Pancreas (tissue), 10 donors: ENCODE measurements at places on chromosomes 4 and X.

DNA sequence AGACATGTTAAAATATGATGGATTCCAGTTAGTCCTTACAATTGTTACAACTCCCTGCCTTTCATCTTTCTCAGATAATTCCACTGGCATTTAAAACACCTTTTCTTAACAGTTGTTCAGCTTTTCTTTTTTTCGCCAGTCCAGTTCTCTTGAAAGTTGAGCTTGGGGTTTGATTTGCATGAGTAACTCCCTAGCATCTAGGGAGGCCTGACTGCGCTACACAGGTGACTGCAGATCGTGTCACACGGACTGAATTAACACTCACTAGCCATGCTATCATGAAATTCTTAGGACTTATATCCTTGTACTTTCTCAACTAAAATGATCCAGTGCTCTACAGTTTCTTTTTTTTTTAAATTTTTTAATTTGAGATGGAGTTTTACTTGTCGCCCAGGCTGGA, 69.8 kb downstream of the ARHGAP24 start:
- DNase-seq: no peak

DNA sequence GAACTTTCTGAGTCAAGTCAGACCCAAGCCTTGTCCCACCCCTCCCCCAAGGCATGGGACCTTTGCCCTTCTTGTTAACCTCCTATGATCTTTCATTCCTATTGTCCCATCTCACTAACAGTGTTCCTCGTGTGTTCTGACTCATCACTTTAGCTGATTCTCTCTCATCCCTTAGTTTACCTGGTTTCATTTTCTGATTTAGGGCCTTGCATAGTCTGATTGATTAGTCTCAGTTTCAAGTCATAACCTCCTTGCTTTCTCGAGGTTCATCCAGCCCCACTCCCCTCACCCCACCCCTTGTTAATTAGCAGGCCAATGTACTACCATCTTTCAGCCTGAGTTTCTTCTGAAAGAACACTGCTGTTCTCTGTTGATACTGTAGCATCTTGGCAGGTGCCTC, 517.4 kb downstream of the RPA4 start:
- no peak for DNase-seq

DNA sequence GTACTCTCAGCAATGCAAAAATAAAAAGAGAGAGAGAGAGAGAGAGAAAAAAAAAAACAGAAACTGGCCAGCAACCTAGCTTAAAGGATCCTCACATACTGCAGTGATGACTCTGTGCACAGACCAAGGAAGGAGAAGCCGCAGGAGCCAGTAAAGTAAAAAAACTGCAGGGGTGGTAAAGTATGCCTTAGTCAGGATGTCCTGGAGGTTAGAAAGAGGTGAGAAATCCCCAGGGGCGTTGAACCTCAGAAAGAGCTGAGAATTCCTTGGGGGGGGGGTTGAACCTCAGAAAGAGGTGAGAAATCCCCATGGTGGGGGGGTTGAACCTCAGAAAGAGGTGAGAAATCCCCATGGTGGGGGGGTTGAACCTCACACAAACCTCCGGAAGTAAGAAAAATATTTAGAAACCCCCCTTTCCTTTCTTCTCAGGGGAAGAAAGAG, 48.0 kb downstream of the MAGEA9 start:
- DNase-seq: no peak

- DNase-seq: no peak
These were observed 20.9 kb downstream of the GPAT3 start for GRCh38 chr4:83556816-83557215.

DNA sequence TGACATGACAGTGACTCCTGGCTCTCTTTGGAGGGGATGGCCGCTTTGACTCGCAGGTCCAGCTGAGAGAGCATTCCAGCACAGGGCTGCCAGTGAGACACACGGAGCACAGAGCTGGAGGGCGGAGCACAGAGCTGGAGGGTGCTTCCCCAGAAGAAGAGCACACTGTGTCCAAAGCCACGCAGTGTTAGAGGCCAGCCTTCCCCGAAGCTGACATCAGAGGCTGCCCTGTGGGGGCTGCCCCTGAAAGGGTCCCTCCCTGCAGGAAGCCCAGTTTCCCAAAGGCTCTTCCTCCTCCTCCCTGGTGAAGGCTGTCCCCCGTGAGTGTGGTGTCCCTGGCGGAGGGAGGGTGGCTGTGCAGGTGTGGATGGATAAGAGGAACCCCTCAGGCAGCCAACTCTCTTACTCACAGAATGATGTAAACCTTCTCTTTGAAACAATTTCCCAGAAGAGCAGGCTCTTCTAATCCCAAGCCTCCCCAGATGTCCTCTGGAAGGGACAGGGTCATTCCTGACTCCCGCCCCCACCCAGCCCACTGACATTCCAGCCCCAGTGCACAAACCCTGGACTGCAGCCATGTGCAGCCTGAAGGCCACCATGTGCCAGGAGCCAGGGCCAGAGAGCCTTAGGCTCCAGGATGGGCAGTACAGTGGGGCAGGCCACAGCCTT, 53.4 kb downstream of the PSAPL1 start:
- DNase-seq: no peak

GRCh38 chrX:133473451-133473850, 58.2 kb upstream of the GPC4 start:
- DNase-seq: no peak

DNA sequence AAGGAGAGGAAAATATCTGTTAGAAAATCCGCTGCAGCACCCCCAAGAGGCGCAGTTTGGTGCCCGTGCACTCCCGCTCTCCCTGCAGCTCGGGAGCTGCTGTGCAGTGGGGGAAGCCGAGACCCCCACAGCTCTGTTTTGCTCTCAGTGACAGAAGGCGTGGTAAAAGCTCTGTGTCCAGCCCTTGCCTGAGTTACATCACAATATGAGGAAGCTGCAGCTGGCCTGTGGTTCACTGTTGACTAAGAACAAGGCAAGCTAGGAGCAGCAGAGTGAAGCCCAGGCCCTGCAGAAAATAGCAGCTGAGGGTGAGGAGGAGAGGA, 88.5 kb upstream of the ADRA2C start:
- DNase-seq: no peak

- peak; percentile 49 for DNase-seq
These were observed 64.2 kb upstream of the ADRA2C start for GRCh38 chr4:3701736-3702560.
